ENCODE measurements at places on chromosomes 16 and 17. TPM values are rescaled to one million over a fixed set of nuclear protein-coding genes. Genes with fewer than 3 reads are reported as not detected.

Gene TNFAIP1
- total RNA-seq, result 79.5 TPM

Gene NEUROD2
- not detected for total RNA-seq

Gene SLC47A2
- not detected for total RNA-seq

Gene NOG
- 2.1 TPM for total RNA-seq

Gene RUSF1
- 36.4 TPM for total RNA-seq

Gene KRT40
- total RNA-seq, result not detected

Gene HSDL1
- 27.9 TPM for total RNA-seq

Gene TK2
- 23.4 TPM for total RNA-seq

Gene SHISA9
- total RNA-seq, result not detected

Gene RAB37
- total RNA-seq, result 0.21 TPM

Gene TEX14
- total RNA-seq, result not detected

Gene PABPN1L
- not detected for total RNA-seq

Gene PRAC2
- not detected for total RNA-seq

Gene ERCC4
- total RNA-seq, result 17.1 TPM

Gene KRT17
- 1.6 TPM for total RNA-seq

Gene CARD14
- total RNA-seq, result not detected

Gene DNAH17
- total RNA-seq, result not detected

Gene ENPP7
- not detected for total RNA-seq

Gene ATMIN
- total RNA-seq, result 25.3 TPM

Gene TPSG1
- not detected for total RNA-seq

Gene CRYBA1
- not detected for total RNA-seq

Gene MT1G
- total RNA-seq, result not detected

Gene ZNF19
- total RNA-seq, result 2.6 TPM

Gene PERCC1
- not detected for total RNA-seq

Gene NPIPA3
- 3.0 TPM for total RNA-seq

Gene TNFSF13
- total RNA-seq, result 5.4 TPM

Gene C17orf67
- 5.6 TPM for total RNA-seq

Gene OMG
- not detected for total RNA-seq

Gene MYH10
- 195 TPM for total RNA-seq

Gene TBC1D26
- not detected for total RNA-seq

Gene TP53TG3F
- not detected for total RNA-seq

Gene NECAB2
- total RNA-seq, result 0.31 TPM

Gene CHST6
- total RNA-seq, result 0.60 TPM

Gene P3H4
- 39.2 TPM for total RNA-seq

Gene MARVELD3
- total RNA-seq, result not detected

Gene MC1R
- total RNA-seq, result 4.0 TPM

Gene SECTM1
- total RNA-seq, result 0.46 TPM

Gene RPUSD1
- total RNA-seq, result 42.3 TPM

Gene XAF1
- 21.5 TPM for total RNA-seq

Gene KRTAP4-6
- total RNA-seq, result not detected
